ENCODE measurements at places on chromosomes 7 and 10.
A peak's percentile ranks its signal among the peaks of the same experiment; 100 is the strongest.

GRCh38 chr7:21059069-21059468 lies 272.4 kb upstream of the SP8 start:
- no peak for DNase-seq

GRCh38 chr10:52440612-52441285 lies 126.7 kb downstream of the DKK1 start:
- no peak for DNase-seq

DNA sequence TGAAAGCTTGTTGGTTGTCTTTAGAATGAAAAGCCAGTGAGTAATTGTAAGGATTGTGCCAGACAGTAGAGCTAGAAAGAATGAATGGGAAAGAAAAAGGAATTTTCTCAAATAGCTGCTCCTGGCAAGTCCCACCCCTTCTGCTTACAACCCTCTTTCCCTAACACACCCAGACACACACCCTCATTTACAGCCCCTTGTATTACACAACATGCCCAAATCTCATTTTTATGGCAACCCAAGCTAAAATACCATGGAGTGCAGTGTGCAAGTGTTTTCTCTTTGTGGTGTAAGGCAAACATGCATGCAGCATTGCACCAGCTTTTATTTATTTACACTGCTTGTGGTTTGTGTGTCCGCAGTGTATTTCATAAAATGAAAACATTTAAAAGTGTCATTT lies 1.5 kb downstream of the PRKAR2B start:
- no peak for DNase-seq

DNA sequence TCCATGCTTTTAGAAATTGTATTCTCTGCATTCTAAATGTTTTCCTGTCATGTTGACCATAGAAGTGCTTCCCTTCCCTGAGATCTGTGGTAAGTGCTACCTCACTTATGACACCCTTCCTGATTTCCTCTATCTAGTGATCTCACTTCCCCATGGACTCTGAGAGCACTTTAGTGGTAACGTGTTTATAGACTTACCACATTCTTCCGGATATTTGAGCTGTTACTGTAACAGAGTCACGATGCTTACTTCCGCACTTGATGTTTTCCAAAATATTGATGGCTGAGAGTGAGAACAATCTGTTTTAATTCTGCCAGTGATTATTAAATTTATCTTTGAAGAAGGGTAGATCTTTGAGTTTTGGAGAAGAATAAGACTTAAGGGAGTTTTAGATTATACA lies 60.1 kb upstream of the NAMPT start:
- no peak for DNase-seq

DNA sequence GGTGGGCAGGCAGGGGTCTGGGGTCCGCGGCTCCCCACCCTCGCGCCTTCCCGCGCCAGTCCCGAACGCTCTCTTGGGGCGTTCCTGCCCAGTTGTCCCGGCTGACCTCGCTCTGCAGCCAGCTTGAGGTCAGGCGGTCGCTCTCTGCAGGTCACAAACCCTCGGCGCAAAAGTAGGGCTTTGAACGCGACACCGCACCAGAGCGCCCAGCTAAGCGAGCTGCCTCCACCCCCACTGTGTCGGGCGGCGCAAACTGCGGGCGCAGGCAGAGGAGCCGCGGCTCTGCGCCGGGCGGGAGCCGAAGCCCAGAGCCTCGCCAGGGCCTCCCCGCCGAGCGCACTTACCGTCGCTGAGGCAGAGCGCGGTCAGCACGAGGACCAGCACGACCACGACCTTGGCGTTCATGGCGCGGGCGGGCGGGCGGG lies 284 bp downstream of the CXCL12 start:
- no peak for DNase-seq

DNA sequence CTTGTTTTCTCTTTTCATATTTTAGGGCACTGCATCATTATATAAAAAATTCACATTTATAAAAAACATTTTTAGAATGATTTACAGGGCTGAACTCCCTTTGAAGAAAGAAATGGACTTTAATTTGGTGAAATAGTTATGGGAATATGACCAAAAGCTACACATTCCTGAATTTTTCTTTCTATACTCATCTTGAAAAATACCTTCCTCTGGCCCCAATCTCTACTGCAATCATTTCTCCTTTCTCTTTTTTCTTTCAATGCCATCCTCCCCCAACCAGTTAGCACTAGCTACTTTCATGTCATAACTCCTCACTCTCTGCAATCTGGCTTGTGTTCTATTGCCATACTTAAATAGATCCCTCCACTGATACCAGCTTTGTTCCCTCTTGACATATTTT lies 6.2 kb downstream of the WNT8B start:
- no peak for DNase-seq

DNA sequence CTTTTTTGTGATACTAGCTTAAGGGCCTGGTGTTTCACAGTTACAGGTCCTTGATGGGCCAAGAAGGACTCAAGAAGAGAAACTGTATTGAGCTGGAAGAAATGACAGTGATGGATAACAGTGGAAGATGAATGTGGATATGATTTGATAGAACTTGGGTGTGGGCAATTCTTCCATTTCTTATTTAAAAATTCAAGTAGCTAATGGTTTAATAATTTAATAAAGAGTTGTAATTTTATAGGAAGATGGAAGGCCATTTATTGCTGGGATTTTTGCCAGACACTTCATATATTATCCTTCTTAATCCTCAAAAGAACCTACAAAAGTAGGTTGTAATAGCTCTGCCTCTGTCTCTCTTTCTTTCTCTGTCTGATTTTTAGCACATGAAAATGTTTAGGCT lies 21.3 kb upstream of the AKR1B1 start:
- no peak for DNase-seq

DNA sequence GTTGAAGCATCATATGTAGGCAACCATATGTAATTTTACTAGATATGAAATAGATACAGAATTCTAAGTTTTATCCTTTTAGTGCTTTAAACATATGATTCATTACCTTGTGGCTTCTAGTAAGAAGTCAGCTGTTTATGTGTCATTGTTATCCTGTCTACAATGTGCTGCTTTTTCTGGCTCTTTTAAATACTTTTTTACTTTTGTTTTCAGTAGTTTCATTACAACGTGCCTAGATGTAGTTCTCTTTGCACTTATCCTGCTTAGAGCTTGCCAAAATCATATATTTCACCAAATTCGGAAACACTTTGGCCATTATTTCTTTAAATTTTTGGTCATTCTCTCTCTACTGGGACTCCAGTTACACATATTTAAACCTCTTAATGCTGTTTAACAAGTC lies 26.4 kb downstream of the YAE1 start:
- DNase-seq: no peak

GRCh38 chr10:69413221-69413865 lies 3.4 kb downstream of the TACR2 start:
- DNase-seq: peak; percentile 67

DNA sequence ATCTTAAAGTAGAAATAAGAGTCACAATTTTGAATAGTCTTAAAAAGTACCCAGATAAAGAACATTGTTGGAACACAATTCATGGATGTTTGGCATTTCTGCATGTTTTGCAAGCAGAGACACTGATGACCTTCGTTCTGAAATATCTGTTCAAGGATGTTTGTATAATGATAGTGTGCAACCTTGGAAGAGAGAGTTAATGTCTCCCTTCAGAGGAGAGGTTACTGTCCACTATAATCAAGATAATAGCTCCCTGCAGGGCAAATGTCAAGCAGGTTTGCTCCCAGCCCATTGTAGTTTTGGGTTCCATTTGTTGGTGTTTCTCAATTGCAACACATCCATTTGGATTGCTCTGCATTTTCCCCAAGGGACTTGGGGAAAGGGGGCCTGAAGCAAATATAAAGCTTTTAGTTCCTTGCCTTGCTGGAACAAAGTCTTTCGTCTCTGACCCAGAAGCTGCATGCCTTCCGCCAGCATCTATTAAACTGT lies 45.2 kb downstream of the COL1A2 start:
- no peak for DNase-seq

GRCh38 chr10:17502814-17503213 lies 48.4 kb upstream of the ST8SIA6 start:
- DNase-seq: no peak

- DNase-seq: no peak
Observed at GRCh38 chr7:34036051-34036920, 130.9 kb downstream of the BMPER start.

DNA sequence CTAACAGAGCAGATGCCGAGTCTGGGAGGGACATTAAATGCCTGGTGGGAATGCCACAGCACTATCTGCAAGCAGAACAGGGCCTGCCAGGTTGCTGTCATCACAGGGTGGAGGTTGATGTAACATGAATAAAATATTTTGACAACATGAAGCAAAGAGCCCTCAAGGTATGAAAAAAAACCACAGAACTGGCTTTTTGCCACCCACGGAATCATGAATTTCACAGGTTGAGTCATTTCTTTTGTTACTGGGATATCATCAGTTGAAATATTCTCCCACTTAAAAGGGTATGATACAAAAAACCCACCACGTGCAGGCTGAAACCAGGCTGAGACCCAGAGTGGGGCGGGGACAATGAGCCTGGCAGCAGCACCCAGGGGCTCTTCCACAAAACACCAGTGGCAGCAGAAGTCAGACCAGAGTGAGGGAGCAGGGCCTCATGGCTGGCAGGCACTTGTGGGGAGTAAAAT lies 220.1 kb downstream of the TNS3 start:
- peak; percentile 15 for DNase-seq

GRCh38 chr10:78458983-78459638 lies 425.4 kb downstream of the RPS24 start:
- no peak for DNase-seq

- no peak for DNase-seq
Observed at GRCh38 chr7:40057292-40057691, 77.1 kb downstream of the MPLKIP start.
